ENCODE measurements at places on chromosomes 2 and 18. TPM values are rescaled to one million over a fixed set of nuclear protein-coding genes. Genes with fewer than 3 reads are reported as not detected.

Gene CXCR4
- total RNA-seq, result 3.7 TPM

Gene SANBR
- total RNA-seq, result 3.0 TPM

Gene GALNT14
- 1.7 TPM for total RNA-seq

DNA sequence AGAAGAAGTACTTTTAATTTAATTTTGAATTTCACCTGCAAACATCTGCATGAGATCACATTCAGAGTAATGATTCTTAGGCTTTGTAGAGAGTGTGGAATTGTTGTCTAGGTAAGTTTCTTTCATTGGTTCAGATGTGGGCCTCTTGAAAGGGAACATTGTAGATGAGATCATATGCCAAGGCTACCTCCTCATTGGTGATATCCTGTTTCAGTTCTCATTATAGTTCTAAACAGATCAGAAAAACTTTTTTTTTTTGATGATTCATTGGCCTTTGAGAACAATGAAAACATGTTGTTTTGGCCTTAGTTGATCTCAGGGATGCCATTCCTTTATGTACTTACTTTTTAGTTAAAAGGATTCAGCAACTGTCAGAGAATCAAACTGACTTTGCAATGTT, 44.5 kb downstream of the EML6 start:
- no peak for DNase-seq

- DNase-seq, result peak; percentile 71
These were observed 17.5 kb downstream of the NCAPH start for GRCh38 chr2:96353032-96353561.
